ENCODE measurements at places on chromosomes 1 and 21.

DNA sequence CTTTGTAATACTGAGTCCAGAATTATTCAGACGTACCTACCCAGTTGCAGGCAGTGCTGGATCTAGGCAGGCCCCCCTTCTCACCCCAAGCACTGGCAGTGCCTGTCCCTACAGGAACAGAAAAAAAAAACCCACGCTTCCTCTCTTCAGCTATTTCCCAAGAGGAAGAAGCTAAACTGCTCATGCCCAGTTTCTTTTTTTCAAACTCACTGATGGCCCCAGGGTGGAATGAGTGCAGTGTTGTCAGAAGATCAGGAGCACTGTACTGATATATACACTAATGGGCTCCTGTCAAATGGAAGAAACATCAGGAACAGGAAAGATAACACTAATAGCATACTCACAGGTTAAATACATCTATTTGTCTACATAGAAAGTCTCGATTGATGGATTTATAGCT is 28.2 kb upstream of the DOCK7 start:
- DNase-seq = no peak

GRCh38 chr1:245550720-245551043 is 395.9 kb downstream of the KIF26B start:
- DNase-seq = no peak

GRCh38 chr1:175169286-175170018 is 23.1 kb downstream of the KIAA0040 start:
- DNase-seq = peak; percentile 77

GRCh38 chr1:113192980-113193379 is 120.0 kb downstream of the LRIG2 start:
- no peak for DNase-seq

- DNase-seq = no peak
Observed at GRCh38 chr1:153152481-153152880, 1.8 kb upstream of the SPRR2G start.

DNA sequence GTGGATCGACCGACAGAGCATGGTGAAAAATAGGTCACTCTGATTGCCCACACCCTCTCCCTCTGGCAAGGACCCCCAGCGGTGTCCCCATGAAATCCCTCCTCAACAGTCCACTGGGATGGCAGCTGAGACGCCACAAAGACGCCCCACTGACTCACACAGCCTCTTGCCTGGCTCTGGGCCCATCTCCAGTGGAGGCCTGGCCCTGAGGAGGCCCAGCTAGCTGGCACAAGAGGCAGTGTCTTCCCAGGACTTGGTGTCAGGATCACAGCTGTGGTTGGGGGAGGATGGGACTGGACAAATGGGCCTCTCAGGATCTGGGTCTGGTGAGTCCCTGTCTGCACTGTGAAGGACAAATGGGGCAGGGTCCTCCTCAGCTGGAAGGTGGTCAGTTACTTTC is 4.6 kb downstream of the ALX3 start:
- no peak for DNase-seq
